CD8-positive, alpha-beta memory T cell (primary cell): ENCODE measurements at places on chromosomes 6 and 20. TPM values are rescaled to one million over a fixed set of nuclear protein-coding genes. Genes with fewer than 3 reads are reported as not detected.

- no peak overlapping the region for H3K27ac ChIP-seq
- no peak for DNase-seq
- H3K27me3 ChIP-seq, result no peaks in the 10 kb centered on the region
- no peaks in the 10 kb centered on the region for H3K4me1 ChIP-seq
- peaks cover 7% of the 10 kb centered on the region for H3K36me3 ChIP-seq
These were observed 40.9 kb downstream of the KIZ start for GRCh38 chr20:21166801-21167200.

GRCh38 chr6:114403858-114404257, 61.0 kb upstream of the HS3ST5 start:
- no peaks in the 10 kb centered on the region for H3K36me3 ChIP-seq
- DNase-seq, result no peak
- H3K27ac ChIP-seq, result no peak overlapping the region
- H3K4me3 ChIP-seq, result no peak overlapping the region
- no peaks in the 10 kb centered on the region for H3K4me1 ChIP-seq
- H3K27me3 ChIP-seq, result no peaks in the 10 kb centered on the region

GRCh38 chr6:133108419-133108818, 132.7 kb upstream of the EYA4 start:
- no peak overlapping the region for H3K4me3 ChIP-seq
- no peak for DNase-seq
- no peak overlapping the region for H3K27ac ChIP-seq
- H3K36me3 ChIP-seq, result no peaks in the 10 kb centered on the region
- no peaks in the 10 kb centered on the region for H3K4me1 ChIP-seq
- no peaks in the 10 kb centered on the region for H3K27me3 ChIP-seq

- H3K4me3 ChIP-seq, result no peak overlapping the region
- H3K27ac ChIP-seq, result no peak overlapping the region
- H3K36me3 ChIP-seq, result no peaks in the 10 kb centered on the region
- peaks cover 5% of the 10 kb centered on the region for H3K27me3 ChIP-seq
- DNase-seq, result no peak
These were observed 80.5 kb upstream of the GPR6 start for GRCh38 chr6:109897561-109898080.

- DNase-seq, result no peak
- H3K36me3 ChIP-seq, result no peaks in the 10 kb centered on the region
- no peaks in the 10 kb centered on the region for H3K4me1 ChIP-seq
- H3K27ac ChIP-seq, result no peak overlapping the region
These were observed 178.8 kb upstream of the AFDN start for GRCh38 chr6:167647737-167648470.

GRCh38 chr20:48736231-48736630, 91.6 kb downstream of the PREX1 start:
- DNase-seq, result no peak
- no peak overlapping the region for H3K27ac ChIP-seq
- H3K4me3 ChIP-seq, result no peak overlapping the region
- H3K36me3 ChIP-seq, result peaks cover 15% of the 10 kb centered on the region

NAPB gene
- total RNA-seq, result 7.4 TPM

TNXB gene
- total RNA-seq, result 2.5 TPM

DNA sequence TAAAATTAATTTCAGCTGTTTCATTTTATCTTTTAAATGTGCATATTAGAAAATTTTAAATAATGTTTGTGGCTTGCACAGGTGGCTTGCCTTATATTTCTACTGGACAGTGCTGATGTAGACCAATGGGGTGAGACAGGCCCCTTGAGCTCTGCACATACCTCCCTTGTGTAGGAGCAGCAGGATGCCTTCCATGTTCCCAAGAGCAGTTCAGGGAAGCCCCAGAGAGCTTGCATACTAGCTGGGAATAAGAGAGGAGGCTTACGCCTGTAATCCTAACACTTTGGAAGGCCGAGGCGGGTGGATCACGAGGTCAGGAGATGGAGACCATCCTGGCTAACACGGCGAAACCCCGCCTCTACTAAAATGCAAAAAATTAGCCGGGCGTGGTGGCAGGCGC, 61.4 kb downstream of the RFPL4B start:
- H3K27me3 ChIP-seq, result no peaks in the 10 kb centered on the region
- DNase-seq, result no peak
- no peak overlapping the region for H3K4me3 ChIP-seq
- H3K36me3 ChIP-seq, result no peaks in the 10 kb centered on the region

GRCh38 chr20:18506744-18507143, 996 bp upstream of the SEC23B start:
- H3K27ac ChIP-seq, result peak overlapping the region; percentile 99
- no peak for DNase-seq
- H3K4me1 ChIP-seq, result peaks cover 19% of the 10 kb centered on the region
- H3K27me3 ChIP-seq, result no peaks in the 10 kb centered on the region
- peak overlapping the region; percentile 68 for H3K4me3 ChIP-seq
- H3K36me3 ChIP-seq, result no peaks in the 10 kb centered on the region

- H3K27ac ChIP-seq, result peak within 1 kb of the TSS; percentile 51
- H3K36me3 ChIP-seq, result no peaks in the 10 kb centered on the region
- no peaks in the 10 kb centered on the region for H3K4me1 ChIP-seq
- no peaks in the 10 kb centered on the region for H3K27me3 ChIP-seq
These were observed at the start of gene HLA-DRB1 for GRCh38 chr6:32589596-32590449. HLA-DRB1 (minus strand) TSS chr6:32589848; CDS start chr6:32589742, 106 bp downstream.

GRCh38 chr6:156191895-156192294, 585.3 kb upstream of the ARID1B start:
- no peaks in the 10 kb centered on the region for H3K27me3 ChIP-seq
- H3K4me1 ChIP-seq, result peaks cover 8% of the 10 kb centered on the region
- DNase-seq, result no peak

GRCh38 chr20:47295921-47296426, 60.5 kb downstream of the ZMYND8 start:
- peaks cover 53% of the 10 kb centered on the region for H3K36me3 ChIP-seq
- DNase-seq, result no peak
- no peaks in the 10 kb centered on the region for H3K27me3 ChIP-seq
- H3K4me1 ChIP-seq, result no peaks in the 10 kb centered on the region
- no peak overlapping the region for H3K4me3 ChIP-seq
- no peak overlapping the region for H3K27ac ChIP-seq

HRH3 gene
- total RNA-seq, result not detected
